ENCODE measurements at places on chromosomes 2 and 18. TPM values are rescaled to one million over a fixed set of nuclear protein-coding genes. Genes with fewer than 3 reads are reported as not detected.

DNA sequence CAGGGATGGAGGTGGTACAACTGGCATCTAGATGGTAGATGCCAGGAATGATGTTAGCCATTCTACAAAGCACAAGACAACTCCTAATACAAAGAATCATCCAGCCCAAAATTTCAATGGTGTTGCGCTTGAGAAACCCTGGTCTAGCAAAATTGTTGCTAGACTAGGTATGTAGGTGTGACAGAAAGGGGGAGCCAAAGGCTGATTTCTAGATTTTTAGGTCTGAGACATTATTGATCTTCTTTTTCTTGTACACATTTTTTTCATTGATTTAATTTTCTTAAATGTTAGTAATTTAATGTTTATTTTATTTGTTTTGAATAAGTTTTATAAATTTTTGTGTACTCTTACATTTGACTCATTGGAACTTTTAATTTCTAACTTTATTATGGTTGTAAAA is 216.4 kb downstream of the FSIP2 start:
- DNase-seq, result no peak
- no peak overlapping the region for H3K27ac ChIP-seq
- no peaks in the 10 kb centered on the region for H3K27me3 ChIP-seq
- H3K4me1 ChIP-seq, result no peaks in the 10 kb centered on the region
- no peak overlapping the region for H3K4me3 ChIP-seq
- no peaks in the 10 kb centered on the region for H3K36me3 ChIP-seq

GRCh38 chr2:234770031-234770506 is 181.7 kb upstream of the SH3BP4 start:
- H3K36me3 ChIP-seq, result no peaks in the 10 kb centered on the region
- H3K27me3 ChIP-seq, result peaks cover 2% of the 10 kb centered on the region
- H3K4me1 ChIP-seq, result peaks cover 18% of the 10 kb centered on the region
- peak; percentile 78 for DNase-seq
- no peak overlapping the region for H3K27ac ChIP-seq

Gene SCN7A
- total RNA-seq, result 23.6 TPM

GRCh38 chr2:142944264-142944663 is 66.8 kb downstream of the KYNU start:
- DNase-seq, result peak; percentile 49
- H3K36me3 ChIP-seq, result no peaks in the 10 kb centered on the region
- no peaks in the 10 kb centered on the region for H3K27me3 ChIP-seq
- no peak overlapping the region for H3K27ac ChIP-seq
- no peak overlapping the region for H3K4me3 ChIP-seq

DNA sequence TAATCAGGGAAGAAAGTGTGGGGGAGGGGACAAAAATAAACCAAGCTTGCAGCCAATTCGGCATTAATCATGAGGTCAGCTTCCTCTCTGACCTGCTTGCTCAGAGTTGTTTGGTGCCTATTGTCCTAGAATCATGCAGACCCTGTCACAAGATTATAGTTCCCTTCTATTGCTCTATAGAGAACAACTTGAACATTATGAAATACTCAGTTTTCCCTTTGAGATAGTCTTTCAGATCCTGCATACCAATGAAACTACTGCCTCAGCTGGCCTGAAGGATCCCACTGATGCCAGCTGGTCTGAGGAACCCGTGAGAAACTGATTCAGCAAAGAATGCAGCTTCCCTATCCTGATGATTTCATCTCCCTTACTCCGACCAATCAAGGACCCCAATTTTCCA is 955 bp upstream of the BBS5 start:
- no peaks in the 10 kb centered on the region for H3K4me1 ChIP-seq
- no peak overlapping the region for H3K4me3 ChIP-seq
- no peak overlapping the region for H3K27ac ChIP-seq
- H3K27me3 ChIP-seq, result no peaks in the 10 kb centered on the region
- DNase-seq, result peak; percentile 67

GRCh38 chr2:138475277-138475776 is 26.2 kb upstream of the SPOPL start:
- no peak for DNase-seq
- no peak overlapping the region for H3K27ac ChIP-seq
- H3K27me3 ChIP-seq, result no peaks in the 10 kb centered on the region
- no peak overlapping the region for H3K4me3 ChIP-seq

DNA sequence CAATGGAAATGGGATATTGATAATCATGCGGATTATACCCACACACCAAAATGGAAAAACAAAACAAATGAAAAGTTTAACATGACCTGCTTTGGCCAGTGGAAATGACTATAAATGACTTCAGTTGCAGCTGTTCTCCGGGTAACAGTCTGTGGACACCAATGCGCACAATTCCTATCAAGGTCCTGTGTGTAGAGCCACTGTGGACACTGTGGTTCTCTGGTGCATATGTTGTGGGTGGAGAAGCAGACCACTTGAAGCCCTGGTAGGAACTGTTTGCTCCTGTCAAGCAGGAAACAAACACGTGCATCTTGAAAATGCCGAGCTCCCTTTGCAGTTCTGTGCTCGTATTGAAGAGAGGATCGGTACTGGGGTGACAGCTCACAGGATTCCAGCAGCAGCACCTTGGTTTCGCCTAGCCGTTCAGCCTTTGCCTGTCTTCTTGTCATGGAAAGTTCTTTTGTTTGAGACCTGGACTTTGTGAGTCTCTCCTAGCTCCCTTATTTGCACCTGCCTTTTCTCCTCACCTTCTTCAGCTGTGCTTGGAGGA is 32.9 kb downstream of the NCK2 start:
- H3K4me3 ChIP-seq, result no peak overlapping the region
- H3K27ac ChIP-seq, result no peak overlapping the region
- no peaks in the 10 kb centered on the region for H3K27me3 ChIP-seq
- peaks cover 21% of the 10 kb centered on the region for H3K4me1 ChIP-seq

DNA sequence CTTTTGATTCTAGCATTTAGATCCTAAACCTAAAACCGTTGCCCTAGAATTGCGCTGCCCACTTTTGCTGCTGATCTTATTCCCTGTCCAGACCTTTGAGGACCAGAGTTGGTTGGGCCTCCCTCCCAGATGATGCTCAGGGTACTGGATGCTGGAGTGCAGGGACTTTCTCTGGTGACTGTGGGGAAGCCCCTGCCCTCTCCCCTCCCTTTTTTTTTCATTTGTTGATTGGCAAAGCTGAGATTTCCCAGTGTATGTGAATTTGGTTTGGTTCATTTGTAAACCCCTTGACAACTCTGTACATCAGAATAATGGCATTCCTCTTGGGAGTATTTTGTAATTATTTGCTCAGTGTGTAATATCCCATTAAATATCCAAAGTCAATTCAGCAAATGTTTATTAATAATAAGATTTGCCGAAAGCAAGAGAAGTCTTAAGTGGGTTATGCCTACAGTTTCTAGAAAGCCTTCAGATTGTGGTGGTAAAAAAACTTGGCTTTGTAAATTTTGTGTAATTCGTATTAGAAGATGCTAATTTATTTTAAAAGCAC is 28.3 kb downstream of the RAB31 start:
- no peaks in the 10 kb centered on the region for H3K4me1 ChIP-seq
- H3K27me3 ChIP-seq, result peaks cover 3% of the 10 kb centered on the region
- H3K4me3 ChIP-seq, result no peak overlapping the region

Gene IL36B
- not detected for total RNA-seq

Gene UGT1A8
- not detected for total RNA-seq

- no peak for DNase-seq
- no peaks in the 10 kb centered on the region for H3K27me3 ChIP-seq
- no peaks in the 10 kb centered on the region for H3K4me1 ChIP-seq
- H3K27ac ChIP-seq, result no peak overlapping the region
- H3K4me3 ChIP-seq, result no peak overlapping the region
These were observed 80.7 kb downstream of the MYL12B start for GRCh38 chr18:3342628-3343027.

- no peak overlapping the region for H3K4me3 ChIP-seq
- no peaks in the 10 kb centered on the region for H3K27me3 ChIP-seq
- DNase-seq, result peak; percentile 65
- no peaks in the 10 kb centered on the region for H3K4me1 ChIP-seq
These were observed 423.4 kb downstream of the PID1 start for GRCh38 chr2:228847684-228848083.

Gene HOXD13
- total RNA-seq, result not detected

Gene SERPINB5
- not detected for total RNA-seq

GRCh38 chr2:70831861-70832260 is 3.8 kb downstream of the CD207 start:
- H3K36me3 ChIP-seq, result no peaks in the 10 kb centered on the region
- no peaks in the 10 kb centered on the region for H3K4me1 ChIP-seq
- H3K27me3 ChIP-seq, result peaks cover 2% of the 10 kb centered on the region

Gene CRYGC
- not detected for total RNA-seq

- peak overlapping the region; percentile 78 for H3K4me3 ChIP-seq
- peaks cover 18% of the 10 kb centered on the region for H3K36me3 ChIP-seq
- peak overlapping the region; percentile 100 for H3K27ac ChIP-seq
- H3K27me3 ChIP-seq, result no peaks in the 10 kb centered on the region
These were observed 1.2 kb downstream of the MAT2A start for GRCh38 chr2:85540133-85540648.

GRCh38 chr18:37122877-37123276 is 293.9 kb downstream of the KIAA1328 start:
- no peaks in the 10 kb centered on the region for H3K27me3 ChIP-seq
- no peaks in the 10 kb centered on the region for H3K36me3 ChIP-seq
- no peak overlapping the region for H3K27ac ChIP-seq

GRCh38 chr2:172404824-172405223 is 22.6 kb upstream of the ITGA6 start:
- H3K27me3 ChIP-seq, result no peaks in the 10 kb centered on the region
- no peak overlapping the region for H3K27ac ChIP-seq
- no peaks in the 10 kb centered on the region for H3K36me3 ChIP-seq
- DNase-seq, result peak; percentile 85
- no peak overlapping the region for H3K4me3 ChIP-seq
- no peaks in the 10 kb centered on the region for H3K4me1 ChIP-seq

Gene POTEI
- not detected for total RNA-seq

All from fibroblast of lung (primary cell).